ENCODE measurements at places on chromosomes 2 and 18.

DNA sequence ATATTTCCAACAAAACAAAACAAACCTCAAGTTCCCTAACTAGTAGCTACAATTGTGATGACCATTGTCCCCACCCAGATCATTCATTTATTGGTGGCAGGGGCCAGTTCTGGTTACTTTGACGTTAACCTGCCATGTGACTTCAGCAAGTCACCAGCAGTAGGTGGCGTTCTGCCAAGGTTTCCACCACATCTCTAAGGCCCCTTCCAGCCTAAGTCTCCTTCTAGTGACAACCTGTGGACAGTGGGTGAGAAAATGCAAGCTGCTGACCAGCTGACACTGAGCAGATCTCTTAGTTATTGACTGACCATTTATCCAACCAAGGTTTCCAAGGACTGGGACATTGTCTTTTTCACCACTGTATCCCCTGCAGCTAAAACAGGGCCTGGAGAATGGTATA lies 98.4 kb downstream of the GPR39 start:
- no peak for DNase-seq

DNA sequence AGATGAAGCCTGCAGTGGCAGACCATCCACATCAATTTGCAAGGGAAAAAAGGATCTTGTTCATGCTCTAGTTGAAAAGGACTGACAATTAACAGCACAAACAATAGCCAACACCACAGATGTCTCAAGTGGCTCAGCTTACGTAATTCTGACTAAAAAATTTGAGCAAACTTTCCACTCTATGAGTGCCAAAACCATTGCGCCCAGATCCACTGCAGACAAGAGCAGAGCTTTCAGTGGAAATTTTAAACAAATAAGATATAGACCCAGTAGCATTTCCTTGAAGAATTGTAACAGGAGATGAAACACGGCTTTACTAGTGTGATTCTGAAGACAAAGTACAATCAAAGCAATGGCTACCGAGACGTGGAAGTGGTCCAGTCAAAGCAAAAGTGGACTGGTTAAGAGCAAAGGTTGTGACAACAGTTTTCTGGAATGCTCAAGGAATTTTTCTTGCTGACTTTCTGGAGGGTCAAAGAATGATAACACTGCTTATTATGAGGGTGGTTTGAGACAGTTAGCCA lies 12.0 kb upstream of the ZNF396 start:
- no peak for DNase-seq

- DNase-seq: no peak
These were observed 872 bp downstream of the DSG2 start for GRCh38 chr18:31498574-31499524.

DNA sequence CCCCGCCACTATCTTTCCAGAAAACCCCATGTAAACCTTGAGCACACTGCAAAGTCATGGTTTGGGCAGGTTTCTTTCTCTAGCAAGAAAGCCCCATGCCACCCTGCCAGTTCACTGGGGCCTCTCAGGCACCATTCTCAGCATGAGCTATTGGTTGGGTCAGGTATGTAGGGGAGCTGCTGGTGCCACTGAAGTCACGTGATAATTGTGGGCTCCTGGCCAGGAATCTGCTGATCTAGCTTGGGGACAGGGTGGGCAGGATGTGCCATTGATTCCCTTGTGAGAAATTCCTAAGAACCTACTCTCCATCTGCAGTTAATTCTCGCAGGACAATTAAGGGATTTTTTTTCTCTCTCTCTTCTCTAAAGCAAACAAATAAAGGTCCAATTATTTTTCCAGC lies 26.5 kb upstream of the HNMT start:
- no peak for DNase-seq

DNA sequence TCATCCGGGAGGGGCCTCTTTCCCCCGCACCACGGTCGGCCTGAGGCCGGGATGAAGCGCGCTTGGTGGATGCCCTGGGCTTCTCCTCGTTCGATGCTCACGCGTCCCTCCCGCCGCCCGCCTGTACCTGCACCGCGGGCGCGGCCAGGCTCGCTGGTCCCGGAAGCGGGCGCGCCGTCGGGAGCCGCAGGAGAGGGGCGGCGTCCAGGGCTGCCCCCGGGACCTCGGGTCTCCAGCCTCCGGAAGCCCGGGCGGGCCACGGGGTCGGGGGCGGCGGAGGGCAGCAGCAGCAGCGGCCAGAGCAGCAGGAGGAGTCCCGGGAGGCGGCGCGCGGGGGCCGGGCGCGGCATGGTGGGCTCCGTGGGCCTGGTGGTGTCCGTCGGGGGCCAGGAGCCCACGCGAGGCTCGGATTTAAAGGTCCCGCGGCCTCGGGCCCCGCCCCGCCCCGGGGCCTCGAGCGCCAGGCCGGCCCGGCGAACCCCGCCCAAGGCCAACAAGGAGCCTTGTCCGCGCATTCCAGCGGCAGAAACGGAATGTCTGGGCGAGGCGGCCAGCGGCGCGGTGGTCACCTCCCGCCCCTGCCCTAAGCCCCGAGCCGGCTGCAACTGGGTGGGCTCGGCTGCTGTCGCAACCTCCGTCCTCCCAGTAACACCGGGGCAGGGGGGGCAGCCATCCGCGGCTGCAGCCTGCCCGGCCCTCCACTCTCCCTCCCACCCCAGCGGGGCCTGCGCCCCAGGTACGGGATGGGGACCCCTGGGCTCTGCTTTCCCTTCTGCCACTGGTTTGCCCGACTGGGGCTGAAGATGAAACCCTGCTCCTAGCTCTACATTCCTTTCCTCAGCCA lies at the start of gene MATN3:
TSS of gene MATN3 (minus strand) at position 387 of the 844 bp plus-strand sequence. CDS start at position 350, 37 bp downstream.
- DNase-seq: no peak

- no peak for DNase-seq
These were observed 2.9 kb upstream of the SERPINB3 start for GRCh38 chr18:63664571-63664970.

GRCh38 chr2:22281033-22281432 lies 1103.9 kb upstream of the KLHL29 start:
- no peak for DNase-seq

DNA sequence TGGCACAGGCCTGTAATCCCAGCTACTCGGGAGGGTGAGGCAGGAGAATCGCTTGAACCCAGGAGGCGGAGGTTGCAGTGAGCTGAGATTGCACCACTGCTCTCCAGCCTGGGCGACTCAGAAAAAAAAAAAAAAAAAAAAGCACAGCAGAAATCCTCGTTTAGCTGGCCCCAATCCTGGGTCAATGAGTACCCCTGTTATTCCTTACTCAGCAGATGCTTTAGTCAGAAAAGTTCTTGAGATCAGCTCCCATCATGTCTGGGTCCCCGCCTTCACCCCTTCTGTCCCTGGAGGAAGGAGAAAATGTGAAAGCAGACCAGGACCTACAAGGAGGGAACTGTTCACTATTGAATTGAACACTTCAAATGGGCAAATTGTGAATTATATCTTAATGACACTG lies 16.4 kb upstream of the KCNG3 start:
- DNase-seq: no peak

DNA sequence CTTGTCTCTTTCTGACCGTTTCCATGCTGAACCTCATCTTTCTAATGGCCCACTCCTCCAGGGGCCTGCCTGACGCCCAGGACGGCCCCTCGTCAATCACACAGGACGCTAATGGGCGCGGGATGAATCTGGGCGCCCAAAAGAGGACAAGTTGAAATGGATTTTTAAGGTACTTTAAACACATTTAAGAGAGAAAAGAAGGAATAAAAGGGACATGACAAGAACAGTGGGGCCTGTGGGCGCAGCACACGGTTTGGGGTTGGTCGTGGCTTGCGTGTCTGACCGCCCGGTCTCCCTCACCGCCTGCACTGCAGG lies 607 bp upstream of the UBE2F start:
- no peak for DNase-seq

GRCh38 chr2:175383286-175383685 lies 201.8 kb upstream of the ATP5MC3 start:
- DNase-seq: no peak

DNA sequence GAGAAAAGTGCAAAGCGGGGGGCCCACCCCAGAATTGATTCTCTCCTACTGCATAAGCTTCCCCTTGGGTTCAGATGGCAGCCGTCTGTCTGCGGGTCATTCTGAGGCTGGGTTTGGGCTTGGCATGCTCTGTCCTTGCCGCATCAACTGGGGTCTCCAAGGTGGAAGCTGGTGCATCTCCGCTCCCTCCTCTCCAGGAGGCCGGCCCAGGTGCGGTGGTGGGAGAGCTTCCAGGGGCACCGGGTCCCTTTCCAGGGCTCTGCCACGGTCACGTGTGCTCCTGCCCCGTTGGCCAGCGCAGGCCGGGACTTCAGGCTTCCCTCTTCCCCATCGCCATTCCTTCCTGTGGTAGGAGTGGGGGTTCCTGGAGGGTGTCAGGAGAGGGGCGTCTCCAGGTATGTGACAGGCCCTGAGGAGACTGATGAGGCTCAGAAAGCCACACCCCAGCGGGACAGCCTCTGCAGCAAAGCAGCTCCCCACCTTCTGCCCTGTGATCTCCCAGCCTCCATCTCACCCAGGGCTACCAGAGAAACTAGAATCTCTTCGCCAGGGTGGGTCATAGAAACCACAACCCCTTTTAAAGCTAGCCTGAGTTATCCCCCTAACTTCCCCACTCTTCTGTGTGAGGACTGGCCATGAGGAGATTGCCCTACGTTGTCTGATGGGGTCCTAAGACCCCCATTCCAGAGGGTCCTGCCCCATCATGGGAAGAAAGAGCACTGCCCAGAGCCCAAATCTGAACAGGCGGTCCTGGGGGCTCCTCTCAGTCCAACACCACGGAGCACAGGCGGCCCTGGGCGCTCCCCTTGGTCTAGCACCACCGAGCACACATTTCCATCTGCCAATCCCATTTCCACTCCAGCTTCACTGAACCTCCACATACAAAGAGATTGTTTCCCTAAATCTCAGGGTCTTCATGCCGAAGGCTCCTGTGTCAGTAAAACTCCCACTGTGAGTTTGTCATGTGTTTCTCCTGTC lies 76.6 kb downstream of the SLC66A2 start:
- no peak for DNase-seq

- DNase-seq: no peak
These were observed 140.3 kb downstream of the RPIA start for GRCh38 chr2:88831792-88832248.

GRCh38 chr2:70697603-70698383 lies 70.2 kb downstream of the ADD2 start:
- DNase-seq: no peak

GRCh38 chr2:39059366-39059952 lies 61.4 kb downstream of the SOS1 start:
- no peak for DNase-seq

- DNase-seq: no peak
These were observed 82.2 kb downstream of the SOCS6 start for GRCh38 chr18:70370762-70371733.

DNA sequence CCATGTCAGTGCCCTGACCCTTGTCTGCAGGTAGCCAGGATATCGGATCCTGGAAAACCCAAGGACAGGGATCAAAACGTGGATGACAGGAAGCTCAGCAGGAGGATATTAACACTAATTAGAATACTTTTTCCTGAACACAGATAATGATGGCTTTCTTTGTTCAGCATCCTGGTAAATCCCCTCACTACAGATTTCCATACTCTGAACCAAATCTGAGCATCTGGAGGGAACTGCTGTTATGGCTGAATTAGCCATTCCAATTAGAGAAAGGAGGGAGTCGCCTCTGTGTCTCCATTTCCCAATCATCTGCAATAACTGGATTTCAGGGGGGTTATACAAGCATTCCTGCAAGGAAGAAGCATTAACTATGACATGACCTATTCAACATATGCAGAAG lies 24.4 kb downstream of the CXCR4 start:
- DNase-seq: no peak

DNA sequence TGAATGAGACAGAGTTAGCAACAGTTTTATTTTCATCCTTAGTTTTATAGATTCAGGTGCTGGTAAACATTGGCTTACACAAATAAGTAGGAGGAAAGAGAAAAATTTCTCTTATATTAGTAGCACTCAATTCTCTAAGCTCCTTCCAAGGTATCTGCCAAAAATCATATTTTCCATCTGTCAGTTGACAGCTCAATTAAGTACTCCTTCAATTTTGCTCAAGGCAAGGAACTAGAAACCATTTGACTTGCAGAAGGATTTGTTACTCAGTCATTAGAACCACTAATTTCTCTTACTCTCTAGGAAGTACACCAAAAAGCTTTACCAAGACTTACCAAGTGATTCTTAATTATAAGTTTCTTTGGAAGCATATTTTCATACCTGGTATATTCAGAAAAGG lies 101.4 kb upstream of the ATP8B1 start:
- no peak for DNase-seq

GRCh38 chr2:199118673-199119112 lies 339.0 kb downstream of the SATB2 start:
- DNase-seq: no peak

DNA sequence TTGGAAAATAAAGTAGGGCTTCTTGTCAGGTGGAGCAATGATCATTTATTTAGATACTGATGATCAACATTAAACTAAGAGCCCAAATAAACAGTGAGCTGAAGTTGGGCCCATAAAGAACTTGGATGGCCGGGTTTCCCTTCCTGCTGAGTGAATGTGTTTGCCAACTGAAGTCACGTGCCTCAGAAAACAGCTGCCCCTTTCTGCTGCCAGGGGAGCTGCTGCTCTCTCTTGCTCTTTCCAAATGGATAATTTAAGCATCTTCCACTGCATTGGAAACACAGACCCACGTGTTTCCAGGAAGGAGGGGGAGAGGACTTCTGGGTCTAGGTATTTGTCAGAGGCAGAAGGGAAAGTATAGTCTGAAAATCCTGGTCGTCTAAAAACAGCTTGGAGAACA lies 22.9 kb upstream of the NCKAP5 start:
- DNase-seq: no peak

GRCh38 chr2:217707131-217707611 lies 295.6 kb downstream of the TNS1 start:
- DNase-seq: no peak

- no peak for DNase-seq
These were observed 866.0 kb downstream of the LRP1B start for GRCh38 chr2:141264848-141265247.

GRCh38 chr2:143762176-143762928 lies 633.1 kb downstream of the ARHGAP15 start:
- no peak for DNase-seq

DNA sequence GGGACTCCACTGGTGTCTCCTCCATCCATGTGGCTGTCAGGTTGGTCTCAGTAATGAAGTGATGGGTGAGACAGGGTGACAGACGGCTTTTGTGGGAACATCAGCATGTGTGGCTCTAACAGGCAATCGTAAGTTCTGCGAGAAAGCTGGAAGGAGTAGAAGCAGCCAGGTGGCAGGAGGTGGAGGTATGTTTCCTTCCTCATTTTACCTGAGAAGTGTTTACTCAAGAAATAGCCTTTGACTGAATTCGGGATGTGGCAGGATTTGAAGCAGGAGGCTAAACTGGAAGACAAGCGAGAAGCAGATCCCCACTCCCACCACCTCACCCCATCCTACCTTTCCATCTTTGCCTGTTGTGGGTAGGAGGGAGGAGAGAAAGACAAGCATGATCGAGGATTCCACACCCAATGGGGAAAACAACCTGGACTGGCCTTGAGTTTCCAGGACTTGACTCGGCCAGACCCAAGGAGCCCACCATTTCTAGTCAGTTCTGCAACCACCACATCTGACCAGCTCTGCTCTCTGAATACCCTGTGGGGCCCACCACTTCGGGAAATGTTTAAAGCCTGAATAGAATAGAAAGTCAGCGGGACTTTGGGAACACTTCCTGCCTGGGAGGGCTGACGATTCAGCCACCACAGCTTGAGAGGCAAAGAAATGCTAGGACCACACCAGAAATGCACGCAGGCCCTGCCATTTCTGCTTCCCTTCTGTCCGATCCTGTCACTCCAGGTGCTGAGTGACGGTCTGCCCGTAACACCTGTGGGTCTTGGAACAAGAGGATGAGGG lies 1.2 kb downstream of the ABCG8 start:
- no peak for DNase-seq

- no peak for DNase-seq
These were observed 24.1 kb downstream of the COL6A3 start for GRCh38 chr2:237389831-237390230.

Data from stimulated activated CD4-positive, alpha-beta T cell treated with anti-CD3 and anti-CD28 coated beads, TNF-alpha, amount 100 ng/mL, for 1 hour (primary cell).